ENCODE measurements at places on chromosomes 12 and 14.

DNA sequence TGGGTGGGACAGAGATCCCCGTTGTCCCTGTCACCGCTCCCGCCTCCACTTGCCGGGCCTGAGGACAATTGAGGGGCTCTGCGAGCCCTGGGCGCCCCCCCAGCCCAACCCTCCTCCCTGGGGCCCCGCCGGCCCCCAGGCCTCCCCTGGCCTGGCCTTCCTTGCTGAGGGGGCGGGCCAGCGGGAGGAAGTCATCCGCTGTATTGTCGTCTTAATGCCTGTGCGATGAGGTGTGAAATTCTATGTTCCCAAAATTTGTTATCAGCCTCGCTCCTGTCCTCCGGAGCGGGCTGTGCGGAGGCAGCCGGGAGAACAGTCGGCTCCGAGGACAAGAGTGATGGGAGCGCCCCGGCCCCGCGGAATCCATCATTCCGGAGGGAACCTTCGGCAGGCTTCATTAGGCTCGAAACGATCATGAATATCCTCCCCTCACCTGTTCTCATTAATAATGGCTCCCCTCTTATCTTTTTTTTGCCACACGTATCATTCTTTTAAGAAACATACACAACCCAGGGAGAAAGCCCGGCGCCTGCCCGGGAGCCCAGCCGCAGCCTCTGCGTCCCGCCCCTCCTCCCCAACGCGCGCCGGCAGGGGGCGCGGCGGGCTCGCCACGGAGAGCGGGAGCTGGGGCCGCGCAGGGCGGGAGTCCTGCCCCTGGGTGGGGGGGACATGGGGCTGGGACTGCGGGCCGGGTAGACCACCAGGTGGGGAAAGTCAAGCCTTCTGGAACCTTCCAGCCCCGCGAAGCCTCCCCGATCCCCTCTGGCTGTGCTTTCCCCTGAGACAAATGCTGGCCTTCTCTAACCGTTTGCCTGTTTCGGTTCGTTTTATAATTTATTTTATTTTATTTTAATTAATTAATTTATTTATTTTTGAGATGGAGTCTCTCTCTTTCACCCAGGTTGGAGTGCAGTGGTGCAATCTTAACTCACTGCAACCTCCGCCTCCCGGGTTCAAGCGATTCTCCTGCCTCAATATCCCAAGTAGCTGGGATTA is 17.1 kb upstream of the DLK1 start:
- no peak for DNase-seq

- no peak for DNase-seq
Observed at GRCh38 chr14:75139185-75139584, 12.3 kb upstream of the NEK9 start.

DNA sequence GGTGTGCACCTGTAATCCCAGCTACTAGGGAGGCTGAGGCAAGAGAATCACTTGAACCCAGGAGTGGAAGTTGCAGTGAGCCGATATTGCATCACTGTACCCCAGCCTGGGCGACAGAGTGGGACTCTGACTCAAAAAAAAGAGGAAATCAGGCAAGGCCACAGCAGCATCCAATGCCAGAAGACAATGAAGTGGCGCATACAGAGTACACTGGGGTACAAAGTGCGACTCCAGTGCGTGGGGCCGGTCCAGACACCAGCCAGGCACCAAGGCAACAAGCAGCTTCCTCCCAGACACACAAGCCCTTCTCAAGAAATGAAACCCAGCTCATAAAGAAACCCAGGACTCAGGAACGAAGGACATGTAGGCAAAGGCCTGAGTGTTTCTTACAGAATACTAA is 28.2 kb downstream of the TTC7B start:
- DNase-seq = no peak

DNA sequence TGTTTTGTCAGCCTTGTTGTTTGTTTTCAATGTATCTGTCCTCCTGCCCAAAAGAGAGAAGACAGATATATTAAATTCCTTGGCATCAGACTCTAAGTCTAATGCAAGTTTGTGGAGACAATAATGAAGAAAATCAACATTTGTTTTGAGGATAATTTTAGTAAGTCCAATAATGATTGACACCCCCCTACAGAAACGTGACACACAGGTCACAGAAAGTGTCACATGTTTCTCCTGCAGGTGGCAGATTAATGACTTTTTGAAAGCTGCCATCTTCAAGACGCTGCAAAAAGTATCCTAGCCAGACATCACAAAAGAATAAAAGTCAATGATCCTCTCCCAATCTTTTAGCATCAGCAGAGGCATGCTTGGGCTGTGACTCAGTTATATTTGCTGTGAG is 378.8 kb upstream of the TMPO start:
- no peak for DNase-seq

DNA sequence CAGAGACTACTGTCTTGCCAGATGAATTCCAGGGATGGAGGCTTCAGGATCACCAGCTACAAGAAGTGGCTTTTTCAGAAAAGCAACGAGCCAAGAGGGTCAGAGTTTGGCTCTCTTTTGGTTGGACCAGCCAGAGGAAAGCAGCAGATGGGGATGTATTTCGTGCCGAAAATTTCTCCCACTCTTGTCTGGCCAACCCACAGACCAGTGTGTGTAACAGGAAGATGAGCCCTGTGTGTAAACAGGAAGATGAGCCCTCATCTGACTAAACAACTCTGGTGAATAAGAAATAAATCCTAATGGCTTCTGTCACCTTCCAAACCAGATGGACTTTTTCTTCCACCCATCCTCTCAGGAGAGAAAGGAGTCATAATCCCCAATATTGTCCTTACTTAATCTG is 13.1 kb downstream of the GPR68 start:
- DNase-seq = no peak

GRCh38 chr12:112446008-112446725 is 27.4 kb downstream of the PTPN11 start:
- no peak for DNase-seq

DNA sequence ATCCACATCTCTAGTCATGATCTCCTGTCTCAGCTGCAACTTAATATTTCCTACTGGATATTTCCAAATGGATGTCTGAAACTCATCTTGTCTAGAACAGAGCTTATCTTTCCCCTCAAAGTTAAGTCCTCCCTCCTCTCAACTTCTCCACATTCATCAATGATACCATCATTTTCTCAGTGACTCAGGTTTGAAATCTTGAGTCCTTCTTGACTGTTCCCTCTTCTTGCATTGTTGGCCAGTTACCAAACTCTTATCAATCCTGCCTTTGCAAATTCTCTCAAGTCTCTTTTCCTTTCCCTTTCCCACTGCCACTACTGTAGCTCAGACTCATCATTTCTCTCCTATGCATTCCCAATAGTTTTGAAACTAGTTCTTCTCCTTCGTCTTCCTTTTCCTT is 14.3 kb upstream of the CHURC1 start:
- DNase-seq = no peak

DNA sequence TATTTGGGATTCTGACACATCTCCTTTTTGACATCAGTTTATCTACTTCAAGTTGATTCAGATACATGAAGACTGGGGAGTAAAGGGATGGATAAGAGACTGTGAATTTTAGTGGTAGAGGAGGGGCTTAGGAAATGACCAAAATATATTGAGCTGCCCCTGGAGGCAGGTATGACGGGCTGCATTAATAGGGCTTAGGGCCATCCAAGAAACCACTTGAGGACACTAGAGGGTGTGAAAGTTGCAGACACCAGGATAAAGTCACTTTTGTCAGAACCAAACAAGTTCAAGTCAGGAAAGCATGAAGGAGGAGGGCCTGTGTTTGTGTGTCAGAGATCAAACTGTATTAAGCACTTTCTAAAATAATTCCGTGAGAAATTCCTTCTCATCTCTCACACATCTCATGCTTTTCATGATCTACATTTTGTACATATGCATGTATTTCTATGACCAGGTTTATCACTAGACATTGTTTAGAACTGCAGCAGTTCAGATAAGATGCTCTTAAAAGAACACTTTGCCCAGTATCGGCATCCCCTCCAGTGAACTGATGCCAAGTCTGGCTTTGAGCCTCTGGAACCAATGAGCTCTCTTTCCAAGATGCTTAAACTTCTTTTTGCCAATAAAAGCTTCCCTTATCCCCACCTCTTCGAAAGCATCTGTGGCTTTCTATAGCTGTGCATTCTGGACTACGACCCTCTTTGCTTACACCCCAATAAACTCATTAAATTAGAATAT is 136.9 kb downstream of the SLC38A1 start:
- no peak for DNase-seq

- DNase-seq = no peak
Observed at GRCh38 chr14:36844443-36845195, 183.0 kb downstream of the PAX9 start.

DNA sequence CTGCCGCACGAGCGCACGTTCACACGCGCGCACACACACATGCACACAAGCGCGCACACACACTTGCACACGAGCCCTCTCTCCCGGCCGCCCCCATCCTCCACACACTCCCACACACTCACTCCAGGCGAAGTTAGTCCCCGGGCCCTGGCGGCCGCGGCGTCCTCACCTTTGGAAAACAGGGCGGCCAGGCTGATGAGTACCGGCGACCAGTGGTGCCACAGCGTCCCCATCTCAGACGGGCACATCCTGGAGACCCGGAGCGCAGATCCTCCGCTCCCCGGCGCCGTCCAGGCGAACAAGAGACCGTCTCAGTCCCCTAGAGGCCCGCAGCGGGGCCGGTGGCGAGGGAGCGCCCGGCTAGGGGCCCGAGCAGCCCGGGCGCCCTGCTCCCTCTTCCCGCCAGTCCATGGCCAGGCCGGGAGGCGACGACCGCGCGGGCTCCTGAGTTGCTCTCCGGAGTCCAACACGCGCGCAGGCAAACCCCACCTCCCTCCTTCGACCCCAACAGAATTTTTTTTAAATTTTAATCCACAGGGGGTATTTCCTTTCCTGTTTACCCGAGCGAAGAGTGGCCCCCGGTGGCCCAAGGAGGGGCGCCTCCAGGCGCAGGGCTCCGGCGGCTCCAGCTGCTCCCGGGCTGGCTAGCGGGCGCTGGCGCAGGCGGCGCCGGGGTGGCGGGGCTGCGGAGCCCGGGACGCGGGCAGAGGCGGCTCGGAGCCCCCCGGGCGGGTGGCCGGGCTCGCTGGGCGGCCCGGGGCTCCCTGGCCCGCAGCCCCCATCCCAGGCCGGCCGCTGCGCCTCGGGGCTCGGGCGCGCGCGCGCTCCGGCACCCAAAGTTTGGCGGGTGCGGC is 506 bp downstream of the TMEM132D start:
- DNase-seq = no peak
